Gastroesophageal sphincter (tissue), 4 donors: ENCODE measurements at places on chromosomes 2 and 18.

DNA sequence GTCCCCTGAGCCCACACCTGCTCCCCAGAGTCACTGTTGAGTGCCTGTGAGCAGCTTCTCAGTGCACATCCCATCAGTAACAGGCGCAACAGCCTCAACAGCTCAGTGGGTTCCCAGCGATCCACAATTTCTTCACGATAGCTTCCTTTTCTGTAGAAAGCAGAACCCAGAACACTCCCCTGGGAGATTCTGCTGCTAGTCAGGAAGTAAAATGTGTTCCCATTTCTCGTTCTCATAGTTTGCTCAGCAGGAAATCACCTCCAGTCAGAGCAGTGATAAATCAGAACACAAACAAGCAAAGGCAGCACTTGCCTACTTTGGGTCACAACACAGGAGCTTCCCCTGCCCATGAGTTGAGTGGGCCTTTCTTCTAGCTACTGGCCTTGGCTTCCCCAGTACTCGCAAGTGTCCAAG is 48.9 kb upstream of the ATG16L1 start:
- peak; percentile 40 for ATAC-seq

DNA sequence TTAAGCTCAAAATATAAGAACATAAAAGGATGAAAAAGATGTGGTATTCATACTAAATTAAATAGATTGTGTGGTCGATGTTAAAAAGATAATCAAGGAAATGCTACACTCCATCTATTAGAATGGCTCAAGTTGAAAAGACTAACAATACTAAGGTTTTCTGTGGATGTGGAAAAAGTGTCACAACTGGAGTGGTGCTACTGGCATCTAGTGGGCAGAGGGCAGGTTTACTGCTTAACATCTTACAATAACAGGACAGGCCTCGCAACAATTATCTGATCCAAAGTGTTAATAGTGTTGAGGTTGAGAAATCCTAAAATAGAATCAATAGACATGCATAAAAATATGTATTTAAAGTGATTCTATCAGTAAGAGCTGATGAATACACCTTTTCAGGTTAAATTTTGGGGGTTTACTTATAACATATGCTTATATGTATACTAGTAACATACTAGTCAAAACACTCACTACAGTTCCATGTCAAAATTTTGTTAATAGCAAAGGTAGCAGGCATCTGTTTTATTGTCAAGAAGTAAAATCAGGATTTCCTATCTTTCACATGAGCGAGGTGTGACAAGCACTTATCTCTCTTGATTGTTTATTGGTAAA is 91.5 kb upstream of the TMEFF2 start:
- no peak for ATAC-seq

DNA sequence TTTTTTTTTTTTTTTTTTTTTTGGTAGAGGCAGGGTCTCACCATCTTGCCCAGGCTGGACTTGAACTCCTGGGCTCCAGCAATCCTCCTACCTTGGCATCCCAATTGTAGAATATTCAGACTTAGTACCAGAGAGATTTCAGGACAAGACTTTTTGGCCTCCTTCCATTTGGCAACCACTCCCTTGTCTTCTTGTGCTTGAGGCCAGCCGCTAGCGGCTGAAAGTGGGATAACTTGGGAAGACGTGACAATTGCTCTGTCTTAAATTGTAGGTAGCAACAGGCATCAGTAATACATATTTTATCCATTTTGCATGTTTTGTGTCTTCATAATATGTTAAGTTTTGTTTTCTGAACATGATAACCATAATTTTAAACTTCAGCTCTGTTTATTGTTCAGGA is 53.3 kb upstream of the TTN start:
- ATAC-seq, result peak; percentile 52

DNA sequence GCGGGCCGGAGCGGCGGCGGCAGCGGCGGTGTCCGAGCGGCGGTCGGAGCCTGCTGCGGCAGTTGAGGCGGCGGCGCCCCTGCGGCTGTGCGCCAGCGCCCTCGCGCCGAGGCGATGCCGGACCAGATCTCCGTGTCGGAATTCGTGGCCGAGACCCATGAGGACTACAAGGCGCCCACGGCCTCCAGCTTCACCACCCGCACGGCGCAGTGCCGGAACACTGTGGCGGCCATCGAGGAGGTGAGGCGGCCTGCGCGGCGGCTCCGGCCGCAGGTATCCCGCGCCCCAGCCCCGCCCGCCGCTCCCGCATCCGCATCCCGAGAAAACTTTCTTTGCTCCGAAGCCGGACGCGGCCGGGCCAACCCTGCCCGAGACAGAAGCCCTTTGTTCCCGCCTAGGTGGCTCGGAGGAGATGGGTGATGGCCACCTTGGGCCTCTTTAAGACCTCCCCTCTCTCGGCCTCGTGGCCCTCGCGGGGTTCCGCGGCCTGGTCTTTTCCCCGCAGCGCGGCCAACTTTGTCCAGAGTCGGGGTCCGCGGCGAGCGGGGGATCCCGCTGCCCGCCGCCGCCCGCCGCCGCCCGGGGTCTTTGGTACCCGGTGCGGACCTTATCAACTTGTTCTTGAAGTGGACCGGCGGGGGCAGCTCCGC is 504 bp downstream of the ASAP2 start:
- peak; percentile 22 for ATAC-seq

- ATAC-seq, result no peak
Observed at GRCh38 chr2:98632351-98632750, 24.0 kb downstream of the UNC50 start.
